ENCODE measurements at places on chromosomes 3 and 15.

DNA sequence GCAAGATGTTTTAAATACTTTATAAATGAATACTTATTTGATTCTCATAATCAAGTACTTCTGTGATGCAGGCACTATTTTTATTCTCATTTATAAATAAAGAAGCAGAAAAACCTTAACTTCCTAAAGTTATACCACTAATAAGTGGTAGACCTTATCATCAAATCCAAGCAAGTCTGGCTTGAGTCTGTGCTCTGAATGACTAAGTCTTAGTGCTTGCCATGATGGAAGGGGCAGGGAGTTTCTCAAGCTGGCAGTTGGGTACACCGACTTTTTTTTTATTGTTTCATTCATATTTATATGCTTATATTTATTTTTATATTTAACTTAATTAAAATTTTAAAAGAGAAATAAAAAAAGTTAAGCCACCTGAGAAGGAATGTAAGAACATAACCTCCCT is 23.6 kb downstream of the SLMAP start:
- DNase-seq: no peak

- no peak for DNase-seq
Observed at GRCh38 chr3:118842147-118842863, 192.3 kb downstream of the IGSF11 start.

- DNase-seq: no peak
Observed at GRCh38 chr3:172402090-172402489, 46.2 kb downstream of the GHSR start.

DNA sequence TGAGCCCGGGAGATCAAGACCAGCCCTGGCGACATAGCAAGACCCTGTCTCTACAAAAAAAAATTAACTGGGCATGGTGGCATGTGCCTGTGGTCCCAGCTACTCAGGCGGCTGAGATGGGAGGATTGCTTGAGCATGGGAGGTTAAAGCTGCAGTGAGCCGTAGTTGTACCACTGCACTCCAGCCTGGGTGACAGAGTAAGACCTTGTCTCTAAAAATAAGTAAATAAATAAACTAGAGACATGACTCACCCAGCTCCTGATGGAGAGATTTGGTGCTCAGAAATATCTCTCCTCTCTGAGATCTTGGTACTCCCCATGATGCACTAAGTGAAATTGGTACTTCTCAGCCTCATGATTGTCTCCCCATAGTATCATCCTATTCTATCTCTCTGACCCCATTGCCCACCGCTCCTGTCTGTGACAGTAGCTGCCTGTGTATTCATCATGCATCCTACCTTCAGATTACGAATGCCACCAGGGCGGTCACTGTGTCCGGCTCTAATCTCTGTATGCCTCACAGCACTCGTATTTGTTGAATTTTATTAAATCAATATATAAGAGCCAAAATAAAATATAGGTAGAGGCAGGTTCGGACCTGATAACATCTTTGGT is 50.9 kb downstream of the ABHD2 start:
- DNase-seq: no peak

GRCh38 chr3:58008141-58009025 is at the start of gene FLNB:
FLNB (plus strand) TSS chr3:58008422; CDS start chr3:58008565, 143 bp downstream.
- peak; percentile 74 for DNase-seq

DNA sequence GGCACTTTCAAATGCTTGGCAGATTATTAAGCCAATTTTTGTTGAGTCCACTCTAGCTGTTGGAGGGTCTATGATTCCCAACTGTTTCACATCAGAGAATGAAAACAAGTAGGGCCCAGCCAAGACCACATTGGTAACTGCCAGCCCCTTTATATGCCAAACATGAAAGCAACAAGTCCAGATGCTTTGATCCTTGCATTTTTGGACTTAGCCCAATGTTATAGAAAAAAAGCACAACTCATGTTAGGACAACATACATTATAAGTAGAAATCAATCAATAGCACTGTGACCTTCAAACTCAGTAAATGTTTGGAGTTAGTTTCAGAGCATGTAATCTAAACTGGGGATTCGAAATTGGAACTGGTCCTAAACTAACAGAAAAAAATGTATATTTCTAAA is 674.7 kb downstream of the MECOM start:
- no peak for DNase-seq

DNA sequence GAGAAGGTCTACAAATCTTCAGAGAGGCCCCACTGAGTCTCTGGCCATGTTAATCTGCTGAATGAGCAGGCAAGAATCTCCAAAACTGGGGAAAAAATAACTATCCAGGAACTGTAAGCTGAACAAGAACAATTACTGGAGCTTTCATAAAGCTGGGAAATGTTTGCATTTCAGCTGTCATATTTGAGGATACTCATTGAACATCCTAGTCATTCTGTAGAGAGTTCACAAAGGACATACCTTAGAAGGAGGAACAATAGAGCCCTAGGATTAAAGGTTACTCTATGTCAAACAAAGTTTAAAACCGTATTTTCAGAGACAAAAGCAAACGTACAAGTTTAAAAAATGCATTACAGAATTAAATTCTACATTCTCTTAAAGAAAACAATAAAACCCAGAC is 257.5 kb downstream of the SCAPER start:
- no peak for DNase-seq

DNA sequence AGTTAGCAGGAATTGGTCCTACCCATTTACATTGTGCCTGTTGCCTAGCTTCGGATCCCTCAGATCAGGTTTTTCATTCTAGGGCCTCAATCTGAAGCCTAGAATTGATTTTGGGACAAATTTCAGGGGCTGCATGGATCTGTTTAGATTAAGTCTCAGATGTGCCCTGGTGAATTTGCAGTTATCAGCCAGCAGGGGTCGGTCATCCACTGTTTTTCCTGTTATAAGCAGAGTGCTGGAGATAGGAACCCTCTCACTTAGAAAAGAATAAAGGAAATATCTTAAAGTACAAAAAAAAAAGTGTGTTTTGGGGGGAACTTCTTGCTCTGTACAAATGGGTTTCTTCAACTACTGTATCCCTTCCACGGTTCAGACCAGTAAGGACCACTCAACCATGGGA is 212.5 kb downstream of the BCHE start:
- no peak for DNase-seq

- DNase-seq: no peak
Observed at GRCh38 chr3:127630811-127631714, 2.1 kb downstream of the PODXL2 start.

DNA sequence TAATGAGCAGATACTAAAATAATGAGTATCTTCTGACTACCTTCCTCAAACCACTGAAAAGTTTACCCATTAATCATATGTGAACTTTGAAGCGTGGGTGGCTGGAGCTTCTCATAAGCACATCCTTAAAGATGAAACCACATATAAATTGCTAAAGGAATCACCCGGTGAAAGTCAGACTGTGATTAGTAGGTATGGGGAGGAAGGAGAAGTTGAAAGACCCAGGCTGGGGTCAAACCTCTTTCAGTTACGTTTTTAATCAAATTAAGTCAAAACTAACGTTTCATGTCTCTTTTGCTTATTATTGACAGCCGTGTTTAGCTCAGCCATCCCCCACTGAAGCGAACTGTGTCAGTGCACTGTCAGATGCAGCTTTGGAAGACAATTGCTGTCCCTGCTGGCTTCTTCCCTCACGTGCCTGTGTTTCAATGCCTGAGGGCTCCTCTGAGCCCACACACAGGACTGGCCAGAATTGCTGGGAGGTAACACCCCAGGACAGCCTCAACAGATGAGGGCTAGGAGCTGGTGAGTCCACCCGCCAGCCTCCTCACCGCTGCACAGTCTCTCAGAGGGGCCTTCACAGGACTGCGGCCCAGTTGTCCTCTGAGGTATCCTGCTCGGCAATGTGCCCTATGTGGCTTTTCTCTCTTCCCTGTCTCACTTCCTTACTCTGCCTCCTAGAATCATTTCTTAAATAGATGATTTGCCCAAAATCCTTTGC is 29.3 kb upstream of the SH3BP5 start:
- peak; percentile 58 for DNase-seq

DNA sequence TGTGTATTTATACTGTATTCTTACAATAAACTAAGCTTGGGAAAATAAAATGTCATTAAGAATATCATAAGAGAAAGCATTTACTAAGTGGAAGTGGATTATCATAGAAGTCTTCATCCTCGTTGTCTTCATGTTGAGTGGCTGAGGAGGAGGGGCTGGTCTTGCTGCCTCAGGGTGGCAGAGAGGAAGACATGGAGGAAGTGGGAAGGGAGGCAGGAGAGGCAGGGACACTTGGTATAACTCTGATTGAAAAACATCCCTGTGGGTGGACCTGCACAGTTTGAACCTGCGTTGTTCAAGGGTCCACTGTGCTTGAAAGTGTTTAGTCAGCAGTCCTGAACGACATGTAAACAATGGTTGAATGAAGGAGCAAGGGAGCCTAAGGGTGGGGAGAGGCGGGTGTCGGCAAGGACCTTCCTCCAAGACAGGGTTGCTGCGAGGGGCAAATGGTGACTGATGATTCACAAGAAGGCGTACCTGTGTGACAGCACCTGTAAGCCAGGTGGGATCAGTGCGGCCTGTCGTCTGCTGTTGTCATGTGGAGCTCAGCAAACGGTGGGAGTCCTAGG is 103.8 kb upstream of the KLF13 start:
- DNase-seq: no peak

DNA sequence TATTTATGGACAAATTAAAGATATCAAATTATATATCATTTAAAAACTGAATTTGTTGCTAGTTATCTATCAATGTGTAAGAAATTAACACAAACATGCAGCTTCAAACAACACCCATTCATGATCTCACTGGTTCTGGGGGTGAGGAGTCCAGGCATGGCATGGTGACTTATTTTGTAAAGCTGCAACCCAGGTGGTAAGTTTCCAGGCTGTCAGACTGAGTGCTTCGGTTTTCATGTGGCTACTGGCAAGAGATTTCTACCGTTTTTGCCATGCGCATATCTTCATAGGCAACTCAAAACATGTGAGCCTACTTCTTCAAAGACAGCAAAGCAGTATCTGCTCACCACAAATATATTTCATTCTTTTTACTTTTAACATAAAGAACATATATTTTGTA is 364.3 kb upstream of the BCHE start:
- DNase-seq: no peak

GRCh38 chr3:16474216-16474615 is 39.3 kb downstream of the RFTN1 start:
- no peak for DNase-seq

DNA sequence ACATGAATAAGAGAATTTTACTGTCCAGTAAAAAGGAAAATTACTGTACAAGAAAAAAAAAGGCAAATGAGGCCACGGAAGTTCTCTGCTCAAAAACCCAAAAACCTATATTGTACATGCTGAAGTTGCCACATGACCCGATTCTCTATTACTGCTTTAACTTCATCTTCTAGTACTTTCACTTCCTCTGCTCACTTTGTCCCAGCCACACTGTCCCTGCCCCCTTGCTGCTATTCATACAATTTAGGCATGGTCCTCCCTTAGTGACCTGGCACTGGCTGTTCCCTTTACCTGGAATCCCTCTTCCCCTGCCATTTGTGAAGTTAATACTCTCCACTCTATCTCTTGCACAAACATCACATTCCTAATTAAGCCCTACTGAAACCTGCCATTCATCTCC is 457.4 kb downstream of the MAGI1 start:
- no peak for DNase-seq

DNA sequence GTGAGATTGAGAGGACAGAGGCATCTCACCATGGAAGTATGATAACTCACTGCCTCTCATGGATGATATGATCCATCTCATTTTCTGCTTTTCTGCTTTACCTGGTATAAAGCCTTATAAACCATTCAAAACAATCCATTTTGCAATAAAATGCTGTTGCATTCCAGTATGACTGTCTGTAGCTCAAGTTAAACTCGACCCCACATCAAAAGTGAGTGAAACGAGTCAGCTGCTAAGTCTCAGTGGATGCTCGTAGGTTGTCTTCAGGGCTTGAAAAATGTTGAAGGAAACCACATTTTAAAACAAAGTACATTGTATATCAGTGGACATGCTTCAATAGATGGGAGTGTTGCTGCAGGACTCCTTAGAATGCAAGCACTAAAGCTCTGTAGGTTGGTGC is 839.0 kb downstream of the TUSC7 start:
- DNase-seq: no peak

DNA sequence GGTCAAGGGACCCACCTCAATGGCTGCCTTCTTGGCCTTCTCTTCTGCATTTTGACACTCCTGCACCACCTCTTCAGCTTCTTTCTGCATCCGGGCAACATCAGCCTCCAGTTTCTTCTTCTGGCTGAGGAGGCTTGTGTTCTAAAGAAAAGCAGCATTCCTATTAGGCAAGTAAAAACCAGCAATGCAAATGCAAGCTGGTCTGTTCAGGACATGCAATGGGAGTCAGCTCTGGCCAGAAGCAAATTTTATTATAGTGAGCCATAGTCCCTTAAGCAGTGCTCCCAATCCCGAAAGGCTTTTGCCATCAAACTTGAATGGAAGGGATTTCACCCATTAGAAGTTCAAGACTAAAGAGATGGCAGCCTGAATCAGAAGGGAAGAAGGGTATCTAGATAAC is 97.7 kb downstream of the HHLA2 start:
- no peak for DNase-seq

DNA sequence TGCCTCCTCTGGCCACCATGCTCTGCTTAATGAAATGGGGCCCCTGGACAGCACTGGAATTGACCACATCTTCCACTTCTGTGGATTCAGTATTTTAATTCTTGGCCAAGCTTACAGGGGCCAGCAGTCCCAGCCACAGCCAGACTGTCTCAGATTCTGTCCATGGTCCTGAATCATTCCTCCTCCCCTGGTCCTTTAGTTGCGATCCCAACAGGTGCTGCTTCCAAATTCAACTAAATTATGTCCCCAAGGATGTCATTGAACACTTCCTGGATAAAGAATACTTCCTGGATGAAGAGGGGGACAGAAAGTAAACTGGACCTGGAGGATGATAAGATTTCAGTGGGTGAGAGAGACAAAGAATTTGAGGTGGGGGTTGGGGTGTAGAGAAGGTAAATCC is 111.1 kb upstream of the FOXB1 start:
- no peak for DNase-seq

GRCh38 chr15:43954181-43954621 is 127.4 kb downstream of the WDR76 start:
- DNase-seq: no peak

- peak; percentile 25 for DNase-seq
Observed at GRCh38 chr15:68930268-68931022, at the start of gene SPESP1. SPESP1 (plus strand) TSS chr15:68930525; CDS start chr15:68930654, 129 bp downstream.

DNA sequence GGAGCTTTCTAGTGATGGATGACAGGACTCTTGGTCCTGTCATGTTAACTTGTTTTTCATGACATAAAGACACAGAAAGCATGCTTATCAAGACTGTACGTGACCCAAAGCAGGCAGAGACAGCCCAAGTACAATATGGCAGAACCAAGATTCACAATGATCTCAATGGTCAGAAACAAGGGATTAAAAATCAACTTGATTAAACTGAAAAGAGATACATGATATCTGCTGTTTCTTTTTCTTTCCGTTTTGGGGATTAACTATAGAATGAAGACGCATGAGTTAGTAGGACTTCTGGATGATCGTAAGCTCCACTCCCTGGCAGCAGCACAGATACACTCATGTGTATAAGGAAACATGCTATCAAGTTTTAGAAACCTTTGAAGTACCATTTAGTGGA is 98.4 kb upstream of the MYZAP start:
- no peak for DNase-seq

DNA sequence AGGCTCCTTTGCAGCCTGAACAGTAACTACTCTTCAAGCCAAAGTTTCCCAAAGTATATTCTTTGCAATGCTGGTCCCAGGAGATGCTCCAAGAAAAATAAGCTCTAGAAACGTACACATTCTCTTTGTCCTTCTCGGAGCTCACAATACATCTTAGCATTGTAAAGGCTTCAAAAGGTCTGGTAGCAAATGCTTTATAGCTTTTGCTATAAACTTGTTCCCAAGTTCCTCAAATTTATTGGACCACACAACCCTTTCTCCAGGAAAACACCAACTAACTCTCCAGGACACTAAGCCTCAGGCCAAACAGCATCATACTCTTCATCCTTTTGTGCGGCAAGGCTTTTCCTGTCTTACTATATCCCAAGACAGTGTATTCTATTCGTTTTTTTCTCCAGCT is 455.6 kb upstream of the PROK2 start:
- no peak for DNase-seq
